Activated naive CD4-positive, alpha-beta T cell treated with anti-CD3 and anti-CD28 coated beads, Interleukin-2, amount 50 U/mL, for 16 hours (primary cell): ENCODE measurements at places on chromosomes 7 and 10.
A peak's percentile ranks its signal among the peaks of the same experiment; 100 is the strongest.

GRCh38 chr7:46680147-46680546 is 759.1 kb upstream of the IGFBP3 start:
- DNase-seq = no peak

DNA sequence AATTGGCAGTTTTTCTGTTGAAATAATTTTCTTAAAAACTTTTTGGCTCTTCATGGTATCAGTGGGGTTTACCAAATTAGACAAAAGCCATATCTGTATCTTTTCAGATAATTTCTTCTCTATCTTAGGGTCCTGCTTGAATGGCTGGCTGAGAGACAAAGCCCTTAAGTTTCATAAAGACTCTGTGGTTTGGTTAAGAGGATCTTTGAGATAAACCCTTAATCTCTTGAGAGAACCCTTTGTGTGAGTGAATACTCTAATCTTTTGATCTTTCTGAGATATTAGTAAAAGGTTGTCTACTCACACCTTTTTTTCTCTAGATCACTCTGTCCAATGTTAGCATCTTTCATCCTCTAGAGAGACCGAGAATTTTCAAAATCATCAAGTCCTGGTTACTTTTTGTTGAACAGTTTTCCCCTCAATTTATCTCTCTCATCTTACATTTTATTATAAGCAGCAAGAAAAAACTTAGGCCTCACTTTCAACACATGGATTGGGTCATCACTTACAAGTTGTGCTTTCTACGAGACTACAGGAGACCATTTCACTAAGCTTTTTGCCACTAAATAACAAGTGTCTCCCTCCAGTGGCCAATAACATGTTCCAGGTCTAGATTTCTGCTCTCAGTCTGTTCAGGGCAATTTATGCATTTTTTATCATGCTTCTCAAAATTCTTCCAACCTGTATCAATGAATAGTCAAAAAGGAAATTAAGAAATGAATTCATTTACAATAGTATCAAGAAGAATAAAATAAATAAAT is 28.4 kb downstream of the DNAJC9 start:
- no peak for DNase-seq

DNA sequence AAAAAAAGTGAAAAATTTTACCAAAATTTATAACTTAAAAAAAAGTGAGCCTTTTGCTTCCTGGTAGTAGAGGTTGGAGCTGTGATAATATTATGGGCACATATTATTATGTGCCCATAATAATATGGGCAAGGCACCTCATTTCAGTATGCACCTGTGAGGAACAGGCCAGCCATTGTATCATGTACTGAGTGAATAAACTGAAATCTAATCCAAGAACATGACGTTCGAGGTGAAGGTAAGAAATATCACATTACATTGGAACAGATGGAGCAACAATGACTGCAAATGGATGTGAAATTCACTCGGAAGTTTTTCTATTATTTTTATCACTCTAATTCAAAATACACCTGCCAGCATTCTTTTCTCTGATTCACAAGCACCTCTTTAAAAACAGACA is 216.0 kb downstream of the KLF6 start:
- no peak for DNase-seq

- DNase-seq = no peak
Measured at GRCh38 chr7:108308276-108308675, 148.0 kb downstream of the NRCAM start.

- DNase-seq = no peak
Measured at GRCh38 chr10:97197030-97197500, 11.3 kb upstream of the SLIT1 start.

DNA sequence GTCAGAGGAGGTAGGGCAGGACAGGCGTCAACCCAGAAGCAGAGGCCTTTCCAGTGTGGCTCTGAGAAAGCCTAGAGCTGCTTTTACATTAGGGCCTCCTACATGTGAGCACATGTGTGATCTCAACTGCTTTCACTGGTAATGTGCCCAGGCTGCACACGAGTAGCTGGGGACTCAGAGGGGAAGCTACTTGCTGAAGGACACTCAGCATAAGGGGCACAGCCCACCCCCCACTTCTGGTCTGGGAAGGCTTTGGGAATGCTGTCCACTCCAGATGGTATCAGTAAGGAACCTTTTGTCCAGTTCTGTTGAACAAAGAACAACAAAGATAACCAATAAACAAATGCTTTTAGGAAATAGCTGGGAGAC is 18.9 kb downstream of the PRF1 start:
- no peak for DNase-seq

GRCh38 chr7:82433507-82433906 is 10.1 kb downstream of the CACNA2D1 start:
- no peak for DNase-seq

DNA sequence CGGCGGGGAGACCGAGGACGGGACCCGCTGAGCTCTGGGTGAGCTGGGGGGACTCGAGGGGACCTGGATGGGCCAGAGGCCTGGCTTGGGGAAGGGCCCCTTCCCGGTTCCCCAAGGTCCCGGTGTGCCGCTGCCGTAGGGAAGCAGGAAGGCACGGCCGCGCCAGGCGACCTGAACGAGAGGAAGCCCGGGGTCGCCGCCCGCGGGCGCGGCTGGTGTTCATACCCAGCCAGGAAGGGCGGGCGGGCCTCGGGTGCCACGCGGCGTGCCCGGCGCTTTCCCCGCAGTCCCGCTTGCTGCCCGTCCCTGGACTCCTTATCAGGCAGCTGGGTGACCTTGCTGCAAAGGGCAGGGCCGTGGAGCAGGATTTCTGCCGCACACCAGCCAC is 38.0 kb downstream of the ZNF777 start:
- DNase-seq = peak; percentile 55

GRCh38 chr10:3470191-3470590 is 297.6 kb upstream of the PITRM1 start:
- DNase-seq = no peak

DNA sequence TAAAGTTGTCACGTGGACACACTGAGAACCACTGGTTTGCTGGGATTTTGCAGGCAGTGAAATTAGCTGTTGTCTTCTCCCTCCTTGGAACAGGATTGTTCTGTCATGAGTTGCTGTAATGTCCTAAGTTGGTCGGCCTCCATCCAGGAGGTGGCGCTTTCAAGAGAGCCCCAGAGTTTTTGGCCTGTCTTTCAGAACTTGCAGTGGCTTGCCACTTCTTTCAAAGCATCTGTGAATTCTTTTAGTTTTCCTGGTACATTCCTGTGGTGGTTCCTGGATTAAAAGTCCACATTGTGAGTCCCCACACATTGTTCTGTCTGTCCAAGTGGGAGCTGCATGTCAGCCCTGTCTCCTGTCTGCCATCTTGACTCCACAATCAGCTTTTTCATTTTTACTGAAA is 133.8 kb downstream of the PON1 start:
- no peak for DNase-seq

DNA sequence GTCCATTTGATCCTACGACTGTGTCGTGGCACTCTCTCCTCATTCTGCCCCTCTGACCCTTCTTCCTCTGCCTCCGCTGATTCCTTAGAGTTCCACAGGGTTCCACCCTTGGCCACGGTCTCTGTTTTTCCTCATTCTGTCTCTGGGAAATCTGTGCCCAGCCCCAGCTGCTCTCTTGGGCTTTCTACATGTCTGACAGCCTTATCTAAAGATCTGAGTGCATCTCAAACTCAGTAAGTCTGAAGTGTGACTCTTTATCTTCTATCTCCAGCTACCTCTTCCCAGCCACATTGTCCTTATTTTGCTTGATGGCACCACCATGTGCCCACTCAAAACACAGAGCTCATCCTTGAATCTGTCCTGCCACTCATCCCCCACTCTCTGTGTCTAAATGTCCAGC is 62.1 kb upstream of the AQP1 start:
- no peak for DNase-seq

DNA sequence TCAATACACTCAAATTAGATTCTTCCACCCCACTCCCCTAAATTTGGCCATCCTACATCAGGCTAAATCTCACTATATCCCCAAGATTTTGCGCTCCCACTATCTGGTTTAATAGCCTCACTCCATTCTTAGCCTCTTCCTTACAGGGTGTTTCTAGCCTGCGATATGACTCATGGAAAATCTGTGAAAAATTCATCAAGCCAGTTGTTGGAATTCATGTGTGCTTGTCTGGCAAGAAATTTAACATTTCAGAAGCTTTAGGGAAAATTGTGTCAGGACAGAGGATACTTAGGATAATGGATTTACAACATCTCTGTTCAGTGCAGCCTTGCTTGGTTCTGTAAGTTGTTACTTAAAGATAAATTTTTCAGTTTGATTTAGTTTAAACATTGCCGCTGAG is 1249.9 kb upstream of the AUTS2 start:
- DNase-seq = no peak

DNA sequence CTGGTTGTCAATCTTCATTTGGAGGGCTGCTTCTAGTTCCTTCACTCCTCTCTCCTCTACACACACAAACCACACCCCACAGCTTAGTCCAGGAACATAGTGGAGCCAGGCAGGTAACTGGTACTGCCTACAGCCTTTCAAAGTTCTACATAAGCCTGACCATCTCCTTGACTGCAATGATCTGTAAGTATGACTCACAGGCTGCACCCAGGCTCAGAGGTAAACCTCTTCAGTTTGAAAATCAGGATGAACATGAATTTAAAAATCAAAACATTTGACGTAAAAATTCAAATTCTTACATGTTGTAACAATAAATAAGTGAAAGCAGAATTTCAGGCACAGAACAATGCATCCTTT is 68.7 kb upstream of the C10orf120 start:
- DNase-seq = no peak

- no peak for DNase-seq
Measured at GRCh38 chr10:5496261-5497250, 2.8 kb downstream of the CALML5 start.

GRCh38 chr7:12719981-12720865 is 32.8 kb downstream of the ARL4A start:
- no peak for DNase-seq

- DNase-seq = no peak
Measured at GRCh38 chr10:124315591-124316270, 103.0 kb downstream of the OAT start.

DNA sequence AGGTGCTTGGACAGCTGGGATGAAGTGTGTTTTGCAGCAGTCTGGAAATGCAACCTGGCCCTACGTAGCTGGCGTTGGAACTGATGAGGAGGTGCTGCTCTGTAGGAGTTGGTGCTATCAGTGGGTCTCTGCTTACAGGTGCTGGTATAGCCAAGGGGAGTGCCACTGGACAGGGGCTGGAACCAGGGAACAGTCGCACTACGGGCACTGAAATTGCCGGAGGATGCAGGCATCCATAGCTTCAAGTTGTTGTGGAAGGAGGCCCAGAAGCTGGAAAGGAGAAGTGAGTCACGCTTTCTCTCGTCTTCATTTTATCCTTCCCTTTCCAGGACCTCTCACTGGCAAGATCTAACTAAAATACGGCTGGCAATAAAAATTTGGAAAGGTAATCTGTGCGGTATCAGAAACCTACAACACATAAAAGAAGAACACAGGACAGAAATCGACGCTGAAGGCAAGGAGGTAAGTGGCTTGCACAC is 25.8 kb downstream of the MACC1 start:
- DNase-seq = no peak

- no peak for DNase-seq
Measured at GRCh38 chr7:44767134-44767911, 18.7 kb downstream of the ZMIZ2 start.

DNA sequence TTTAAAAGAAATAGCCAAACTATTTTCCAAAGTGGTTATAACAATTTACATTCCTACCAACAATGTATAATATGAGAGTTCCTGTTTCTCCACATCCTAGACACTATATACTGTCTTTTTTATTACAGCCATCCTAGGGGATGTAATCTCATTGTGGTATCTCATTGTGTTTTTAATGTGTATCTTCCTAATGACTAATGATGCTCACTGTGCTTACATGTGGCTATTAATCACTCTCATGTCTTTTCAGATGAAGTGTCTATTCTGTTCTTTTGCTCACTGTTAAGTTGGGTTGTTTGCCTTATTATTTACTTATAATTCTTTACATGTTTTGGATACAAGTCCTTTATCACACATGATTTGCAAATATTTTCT is 71.8 kb downstream of the ZNF438 start:
- DNase-seq = no peak

DNA sequence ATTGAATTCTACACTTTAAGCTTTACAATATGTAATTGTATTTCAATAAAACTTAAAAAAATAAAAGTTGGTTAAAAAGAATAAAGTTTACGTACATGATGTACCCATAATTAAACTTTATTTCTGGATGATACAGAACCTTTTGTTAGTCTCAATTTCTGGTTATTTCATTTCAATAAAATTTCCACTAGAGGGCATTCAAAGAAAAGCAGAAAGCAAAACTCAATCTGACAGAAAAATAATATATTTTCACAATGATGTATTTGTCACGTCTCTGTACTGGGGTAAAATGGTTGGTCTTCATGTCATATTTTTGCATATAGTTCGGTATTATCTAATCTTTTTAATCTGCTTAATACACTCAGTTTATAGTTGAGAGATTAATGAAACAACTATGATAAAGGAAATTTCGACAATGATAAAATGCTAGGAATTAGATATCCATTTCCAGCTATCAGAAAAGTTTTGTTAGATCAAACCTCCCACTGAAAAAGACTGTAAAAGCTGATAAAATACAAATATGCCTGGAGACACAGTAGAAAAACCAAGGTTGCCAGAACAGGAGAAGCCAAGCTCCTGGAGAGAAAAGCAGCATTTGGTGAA is 27.4 kb downstream of the ASZ1 start:
- no peak for DNase-seq

DNA sequence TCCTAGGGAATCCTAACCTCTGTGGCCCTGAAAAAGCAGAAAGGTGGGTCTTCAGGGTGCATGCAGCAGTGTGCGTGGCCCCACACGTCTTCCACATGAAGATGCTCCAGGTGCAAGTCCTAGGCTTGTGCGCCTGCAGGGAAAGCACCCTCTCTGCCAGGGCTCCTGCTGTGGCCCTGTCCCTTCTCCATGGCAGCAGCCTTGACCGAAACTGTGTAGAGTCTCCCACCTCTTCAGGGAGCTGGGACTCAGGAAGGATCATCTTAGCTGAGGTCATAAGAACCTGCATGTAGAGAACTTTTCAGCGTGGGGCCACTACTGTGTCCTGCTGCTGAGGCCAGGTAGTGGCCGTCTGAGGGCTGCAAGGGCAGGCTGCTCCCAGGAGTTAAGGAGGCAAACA is 6.3 kb upstream of the CSGALNACT2 start:
- DNase-seq = no peak

DNA sequence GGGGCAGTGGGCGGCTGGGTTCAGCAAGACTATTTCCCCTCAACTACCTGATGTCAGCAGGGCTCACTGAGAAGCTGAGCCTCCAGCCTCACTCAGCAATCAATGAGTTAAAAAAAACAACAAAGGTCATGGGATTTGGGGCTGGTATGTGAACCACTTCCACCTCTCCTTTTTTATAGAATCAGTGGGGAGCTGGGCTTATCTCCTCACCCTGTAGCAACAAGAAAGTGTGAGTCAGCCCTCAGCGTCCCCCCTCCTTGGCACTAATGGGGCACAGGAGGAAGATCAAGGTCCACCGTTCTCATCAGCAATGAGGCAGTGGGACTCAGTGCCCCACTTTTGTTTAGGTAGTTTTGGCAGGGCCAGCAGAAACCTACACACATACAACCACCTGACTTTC is 823.5 kb upstream of the POM121L12 start:
- DNase-seq = no peak

DNA sequence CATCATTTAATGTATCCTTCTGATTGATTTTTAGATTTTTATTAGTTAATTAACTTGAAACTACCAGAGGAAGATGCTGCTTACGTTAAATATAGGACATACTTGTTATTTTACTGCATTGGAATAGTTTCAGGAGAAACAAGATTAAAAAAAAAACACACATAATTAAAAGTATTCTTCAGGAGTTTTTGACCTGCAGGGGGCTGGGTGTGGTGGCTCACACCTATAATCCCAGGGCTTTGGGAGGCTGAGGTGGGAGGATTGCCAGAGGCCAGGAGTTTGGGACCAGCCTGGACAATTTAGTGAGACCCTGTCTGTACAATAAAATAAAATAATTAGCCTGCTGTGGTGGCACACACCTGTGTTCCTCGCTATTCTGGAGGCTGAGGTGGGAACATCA is 10.7 kb downstream of the CBLL1 start:
- no peak for DNase-seq
